ENCODE measurements at places on chromosomes 2 and 18.

GRCh38 chr2:193841384-193842150 is 1646.8 kb upstream of the TMEFF2 start:
- DNase-seq, result peak; percentile 79

DNA sequence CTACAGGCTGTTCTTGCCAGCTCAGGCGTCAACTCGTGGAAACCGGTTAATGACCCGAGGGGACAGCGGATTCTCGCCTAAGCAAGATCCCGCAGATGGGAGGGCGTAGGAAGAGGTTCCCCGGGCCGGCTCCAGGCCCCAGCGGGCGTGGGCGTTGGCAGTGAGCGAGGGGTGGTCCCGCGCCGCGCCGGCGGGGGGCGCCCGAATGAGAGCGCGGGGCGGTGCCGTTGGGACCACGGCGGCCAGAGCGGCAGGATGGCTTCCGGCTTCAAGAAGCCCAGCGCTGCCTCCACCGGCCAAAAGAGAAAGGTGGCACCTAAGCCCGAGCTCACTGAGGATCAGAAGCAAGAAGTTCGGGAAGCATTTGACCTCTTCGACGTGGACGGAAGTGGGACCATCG is at the start of gene CETN1:
Gene CETN1 (plus strand): TSS at position 227 of the 400 bp plus-strand sequence. CDS start 29 bp downstream, at position 256.
- DNase-seq, result no peak

GRCh38 chr2:230872968-230873660 is 8.4 kb downstream of the ITM2C start:
- DNase-seq, result no peak

DNA sequence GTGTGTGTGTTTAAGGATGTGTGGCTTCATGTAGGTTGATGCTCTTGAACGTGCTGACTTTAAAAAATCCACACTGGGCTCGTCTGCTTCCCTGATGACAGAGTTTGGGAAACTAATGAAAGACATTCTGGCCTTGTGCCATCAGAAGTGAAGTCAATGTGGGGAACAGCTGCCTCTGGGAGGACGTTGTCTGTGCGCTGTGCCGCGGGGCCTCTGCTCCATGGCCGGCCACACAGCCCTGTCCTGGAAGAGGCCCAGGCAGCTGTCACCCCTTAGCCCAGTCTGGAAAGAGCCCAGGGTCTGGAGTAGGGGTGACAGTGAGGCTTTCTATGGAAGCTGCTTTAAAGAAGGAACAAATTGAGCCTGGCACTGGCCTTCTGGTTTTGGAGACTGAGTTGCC is 155.8 kb downstream of the SH3RF3 start:
- peak; percentile 77 for DNase-seq

DNA sequence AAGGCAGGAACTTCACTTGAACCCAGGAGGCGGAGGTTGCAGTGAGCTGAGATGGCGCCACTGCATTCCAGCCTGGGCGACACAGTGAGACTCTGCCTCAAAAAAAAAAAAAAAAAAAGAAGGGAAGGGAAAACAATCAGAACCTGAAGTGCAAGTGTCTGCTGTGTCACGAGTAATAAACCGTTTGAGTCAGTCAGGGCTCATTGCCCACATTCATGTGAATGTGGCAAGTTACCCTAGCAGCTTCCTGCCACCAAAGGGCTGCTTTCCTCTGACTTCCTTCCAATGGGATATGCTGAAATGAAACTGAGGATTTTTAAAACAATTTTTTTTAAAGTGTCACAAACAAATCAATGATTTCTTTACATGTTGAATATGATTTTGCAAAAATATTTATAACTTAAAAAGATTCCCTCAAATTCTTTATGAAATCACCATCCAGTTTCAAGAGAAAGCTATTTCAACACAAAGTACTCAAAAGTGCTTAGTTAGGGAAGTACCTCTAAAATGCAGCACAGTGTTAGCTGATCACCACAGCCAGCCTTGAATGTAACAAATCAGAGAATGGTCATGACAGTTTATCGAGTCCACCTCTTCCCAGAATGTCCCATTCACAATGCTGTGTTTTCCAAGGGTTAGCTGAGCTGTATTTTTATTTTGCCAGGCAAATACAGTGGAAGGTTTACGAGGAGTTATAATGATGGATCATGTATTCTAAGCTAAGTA is 36.4 kb downstream of the WDSUB1 start:
- DNase-seq, result peak; percentile 40

- DNase-seq, result no peak
Observed at GRCh38 chr2:152431370-152432098, 96.6 kb downstream of the FMNL2 start.

DNA sequence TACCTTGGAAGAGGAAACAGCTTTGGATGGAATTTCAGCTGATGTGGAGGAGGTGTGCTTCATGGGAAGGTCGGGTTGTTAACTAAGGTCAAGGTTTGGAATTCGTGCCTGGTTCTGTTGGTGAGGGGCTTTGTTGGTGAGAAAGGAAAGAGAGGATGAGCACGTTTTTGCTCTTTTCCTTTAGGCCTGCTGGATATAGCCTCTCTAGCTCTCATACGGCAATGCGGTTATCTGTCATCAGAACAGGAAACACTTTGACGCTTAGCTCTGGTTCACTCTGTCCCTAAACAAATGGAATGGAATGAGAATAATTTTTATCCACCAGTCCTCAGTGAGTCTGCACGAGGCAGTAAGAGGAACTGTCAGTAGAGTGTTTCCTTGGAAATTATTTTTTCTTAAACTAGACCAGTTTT is 169.7 kb upstream of the NOSTRIN start:
- DNase-seq, result peak; percentile 54

DNA sequence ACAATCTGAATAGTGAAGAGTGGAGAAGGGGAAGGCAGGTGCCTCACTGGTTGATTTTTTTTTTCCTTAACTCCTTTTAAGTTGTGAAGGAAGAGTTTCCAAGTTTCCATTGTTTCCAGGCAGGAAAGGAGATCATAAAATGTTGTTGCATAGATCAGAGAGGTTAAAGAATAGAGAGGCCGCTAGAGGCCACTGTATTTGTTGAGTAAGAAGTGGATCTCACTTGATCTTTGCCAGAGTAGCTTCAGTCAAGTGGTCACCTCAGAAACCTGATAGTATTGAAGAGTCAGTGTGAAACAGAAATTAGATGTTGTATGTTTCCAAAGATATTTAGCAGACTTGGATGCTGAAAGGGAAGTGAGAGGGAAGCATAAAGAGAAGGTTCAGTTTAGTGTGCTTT is 17.6 kb downstream of the CTNNA2 start:
- DNase-seq, result no peak

DNA sequence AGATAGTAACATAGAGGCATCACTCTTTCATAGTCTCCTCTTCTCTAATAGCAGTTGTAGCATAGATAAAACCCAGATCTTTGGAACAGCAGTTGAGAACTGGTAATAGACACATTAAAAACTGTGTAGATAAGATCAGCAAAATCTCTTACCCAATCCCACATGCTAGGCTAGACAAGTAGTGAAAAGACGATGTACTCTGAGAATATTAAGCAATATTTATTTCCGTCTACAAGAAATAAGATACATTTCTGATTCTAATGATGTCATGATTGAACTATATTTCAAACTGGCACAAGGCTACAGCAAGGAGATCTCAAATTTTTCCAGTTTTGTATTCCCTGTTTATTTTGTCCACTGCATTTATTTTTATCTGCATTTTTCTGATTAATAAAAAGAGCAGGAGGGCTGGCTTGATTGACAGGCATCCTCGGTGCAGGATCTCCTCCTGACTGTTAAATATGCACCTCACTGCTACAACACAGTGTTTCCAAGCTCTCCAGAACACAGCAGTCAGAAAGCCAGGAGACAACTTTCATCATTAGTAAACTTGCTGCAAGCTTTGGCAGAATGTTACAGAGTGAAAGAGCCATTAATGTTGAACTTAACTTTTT is 73.3 kb upstream of the ATIC start:
- peak; percentile 4 for DNase-seq

- no peak for DNase-seq
Observed at GRCh38 chr2:16166327-16166981, 226.1 kb downstream of the MYCN start.

- DNase-seq, result no peak
Observed at GRCh38 chr2:70757966-70758365, 10.0 kb downstream of the ADD2 start.

DNA sequence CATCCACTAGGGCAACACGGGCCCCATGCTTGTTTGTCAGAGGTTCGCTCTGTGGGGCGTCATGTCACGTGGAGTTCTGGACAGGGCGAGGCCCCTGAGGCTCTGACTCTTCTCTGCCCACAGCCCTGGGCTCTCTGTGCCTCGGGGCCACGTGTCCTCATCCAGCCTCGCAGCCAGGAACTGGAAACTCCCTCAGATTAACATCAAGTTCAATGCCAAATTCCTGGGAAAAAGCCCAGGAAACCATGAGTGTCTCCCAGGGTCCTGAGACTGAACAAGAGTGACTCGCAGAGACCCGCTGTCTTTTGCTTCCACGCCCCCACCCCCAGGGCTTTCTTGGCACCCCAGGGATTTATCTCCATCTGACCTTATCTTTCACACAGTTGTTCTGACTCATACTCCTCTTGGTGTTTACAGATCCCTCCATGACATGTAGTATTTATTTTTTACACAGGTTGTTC is 174.0 kb upstream of the PIEZO2 start:
- DNase-seq, result peak; percentile 70

- no peak for DNase-seq
Observed at GRCh38 chr2:58207189-58207588, 33.9 kb downstream of the FANCL start.

DNA sequence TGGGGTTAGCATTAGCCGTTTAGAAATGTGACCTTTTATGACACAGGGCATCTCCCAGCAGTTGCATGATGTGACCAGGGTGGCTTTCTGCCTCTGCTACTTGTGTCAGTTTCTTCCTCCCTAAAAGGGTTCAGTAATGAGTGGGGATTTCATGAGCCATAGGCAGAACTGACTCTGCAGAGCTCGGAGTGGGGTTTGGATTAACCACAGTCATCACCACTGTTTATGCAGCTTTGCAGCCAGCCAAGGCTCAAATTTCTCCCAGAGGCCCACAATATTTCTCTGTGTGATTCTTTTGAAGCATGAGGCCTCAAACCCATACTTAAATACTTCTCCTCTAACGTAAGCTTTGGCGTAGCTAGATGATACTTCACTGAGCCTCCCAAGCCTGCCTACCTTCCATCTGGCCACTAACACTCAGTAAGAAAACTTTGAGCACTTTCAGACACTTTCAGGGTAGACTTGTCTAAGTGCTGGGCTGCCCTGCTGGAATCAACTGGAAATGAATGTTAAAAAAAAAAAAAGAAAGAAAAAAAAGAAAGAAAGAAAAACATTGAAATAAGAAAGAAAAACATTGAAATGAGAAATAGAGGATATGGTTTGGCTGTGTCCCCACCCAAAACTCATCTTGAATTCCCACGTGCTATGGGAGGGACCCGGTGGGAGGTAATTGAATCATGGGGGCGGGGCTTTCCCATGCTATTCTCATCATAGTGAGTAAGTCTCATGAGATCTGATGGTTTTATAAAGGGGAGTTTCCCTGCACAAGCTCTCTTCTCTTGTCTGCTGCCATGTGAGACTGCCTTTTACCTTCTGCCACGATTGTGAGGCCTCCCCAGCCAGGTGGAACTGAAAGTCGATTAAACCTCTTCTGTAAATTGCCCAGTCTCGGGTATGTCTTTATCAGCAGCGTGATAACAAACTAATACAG is 11.5 kb upstream of the LAPTM4A start:
- peak; percentile 95 for DNase-seq

DNA sequence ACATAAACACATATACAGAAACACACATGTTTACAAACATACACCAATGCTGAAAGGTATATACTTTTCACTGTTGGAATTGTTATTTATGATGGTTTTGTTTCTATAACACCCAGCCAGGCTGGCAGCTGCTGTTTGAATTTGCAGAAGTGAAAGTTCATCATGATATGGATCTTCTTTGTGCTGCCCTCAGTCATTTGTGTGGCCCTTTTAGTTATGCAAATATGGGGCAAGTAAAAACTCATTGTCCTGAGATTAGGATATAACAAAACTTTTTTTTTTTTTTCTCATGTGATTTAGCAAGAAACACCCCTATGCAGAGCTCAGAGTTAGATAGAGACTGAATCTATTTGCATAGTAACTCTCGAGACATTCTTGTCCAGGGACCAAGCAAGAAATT is 714.1 kb downstream of the KCNJ3 start:
- DNase-seq, result no peak

GRCh38 chr2:237213315-237214022 is 127.8 kb downstream of the COPS8 start:
- peak; percentile 84 for DNase-seq

- DNase-seq, result no peak
Observed at GRCh38 chr2:37881397-37881796, 43.7 kb upstream of the RMDN2 start.

GRCh38 chr2:178732913-178733312 is 74.3 kb downstream of the TTN start:
- no peak for DNase-seq

DNA sequence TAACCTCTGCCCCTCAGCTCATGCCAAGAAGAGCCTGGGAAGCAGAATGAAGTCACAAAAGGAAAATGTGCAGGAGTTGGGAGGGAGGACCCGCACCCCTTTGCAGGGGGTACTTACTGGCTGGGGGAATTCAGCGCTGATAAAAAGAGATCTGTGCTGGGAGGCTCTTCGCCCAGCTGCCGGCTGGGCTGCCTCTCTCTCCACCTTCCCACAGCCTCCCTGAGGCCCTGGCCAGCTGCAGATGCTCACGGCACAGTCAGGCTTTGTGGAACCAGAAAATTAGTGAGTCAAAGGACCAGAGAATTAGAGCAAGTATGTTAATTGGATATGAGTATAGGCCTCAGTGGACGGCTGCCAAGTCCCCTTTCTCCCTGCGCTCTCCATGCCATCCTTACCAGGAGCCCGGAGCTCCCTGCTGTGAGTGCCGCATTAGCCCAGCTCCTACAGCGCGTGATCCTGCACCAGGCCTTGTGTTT is 181.7 kb upstream of the SH3BP4 start:
- DNase-seq, result peak; percentile 68

- DNase-seq, result no peak
Observed at GRCh38 chr2:88216641-88217040, 46.5 kb downstream of the THNSL2 start.

GRCh38 chr2:159867567-159868361 is 69.8 kb upstream of the CD302 start:
- DNase-seq, result no peak

- peak; percentile 31 for DNase-seq
Observed at GRCh38 chr2:207227062-207227748, 61.5 kb upstream of the KLF7 start.

DNA sequence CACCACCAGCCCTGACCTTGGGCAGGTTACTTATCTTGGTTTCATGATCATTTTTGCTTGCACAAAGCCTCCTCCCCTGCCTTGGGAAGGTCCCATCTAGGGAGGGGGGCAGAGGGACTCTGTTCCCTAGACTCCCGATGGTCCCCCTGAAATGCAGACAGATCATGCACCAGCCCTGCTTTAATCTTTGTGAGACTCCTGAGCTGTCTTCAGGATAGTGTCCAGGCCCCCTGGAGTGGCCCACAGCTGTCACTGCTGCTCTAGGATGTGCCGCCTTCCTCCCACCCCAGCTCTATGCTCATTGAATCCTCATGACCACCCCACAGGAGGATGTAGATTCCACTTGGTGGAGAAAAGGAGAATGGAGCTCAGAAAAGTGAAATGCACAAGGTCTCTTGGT is 28.0 kb downstream of the PCARE start:
- no peak for DNase-seq

- no peak for DNase-seq
Observed at GRCh38 chr18:63266888-63267790, 52.4 kb downstream of the BCL2 start.

- peak; percentile 13 for DNase-seq
Observed at GRCh38 chr18:70415823-70416488, 127.1 kb downstream of the SOCS6 start.
